RWPE1 (cell line): ENCODE measurements at places on chromosomes 7 and 10.

DNA sequence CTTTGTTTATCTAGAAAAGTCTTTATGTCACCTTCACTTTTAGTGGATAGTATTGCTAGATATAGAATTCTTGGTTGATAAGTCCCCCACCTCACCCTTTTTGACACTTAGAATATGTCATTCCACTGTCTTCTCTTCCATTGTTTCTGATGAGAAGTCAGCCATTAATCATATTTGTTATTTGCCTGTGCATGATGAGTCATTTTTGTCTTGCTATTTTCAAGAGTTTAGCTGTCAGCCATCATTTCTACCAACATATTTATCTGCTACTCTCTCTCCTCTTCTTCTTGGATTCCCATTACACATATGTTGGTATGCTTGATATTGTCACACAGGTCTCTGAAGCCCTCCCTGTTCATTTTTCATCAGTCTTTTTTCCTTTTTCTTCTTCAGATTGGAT is 160.8 kb upstream of the TCF7L2 start:
- DNase-seq = no peak

- no peak for DNase-seq
Measured at GRCh38 chr7:23685731-23686130, 5.7 kb downstream of the FAM221A start.

GRCh38 chr7:99833289-99833877 is 5.6 kb downstream of the CYP3A43 start:
- DNase-seq = no peak

DNA sequence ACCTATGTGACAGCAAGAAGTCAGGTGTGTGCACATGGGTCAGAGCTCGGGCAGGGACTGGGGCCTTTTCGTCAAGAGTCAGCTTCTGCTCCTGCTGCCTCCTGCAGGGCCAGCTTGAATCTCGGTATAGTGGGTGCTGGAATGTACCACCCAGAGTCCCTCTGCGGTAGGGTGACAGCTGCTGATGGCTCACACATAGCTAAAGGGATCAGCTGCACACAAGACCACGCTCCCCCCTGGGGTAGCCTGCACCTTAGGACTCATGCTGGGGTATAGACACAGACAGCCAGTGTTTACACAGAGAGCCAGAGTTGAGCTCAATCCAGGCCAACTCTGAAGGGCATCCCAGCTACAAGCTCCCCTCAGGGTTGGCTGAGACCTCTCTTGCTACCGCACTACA is 14.0 kb upstream of the COL13A1 start:
- DNase-seq = no peak

GRCh38 chr7:158248816-158249215 is 338.8 kb downstream of the PTPRN2 start:
- DNase-seq = no peak

- no peak for DNase-seq
Measured at GRCh38 chr10:11557513-11557912, 53.9 kb downstream of the USP6NL start.

DNA sequence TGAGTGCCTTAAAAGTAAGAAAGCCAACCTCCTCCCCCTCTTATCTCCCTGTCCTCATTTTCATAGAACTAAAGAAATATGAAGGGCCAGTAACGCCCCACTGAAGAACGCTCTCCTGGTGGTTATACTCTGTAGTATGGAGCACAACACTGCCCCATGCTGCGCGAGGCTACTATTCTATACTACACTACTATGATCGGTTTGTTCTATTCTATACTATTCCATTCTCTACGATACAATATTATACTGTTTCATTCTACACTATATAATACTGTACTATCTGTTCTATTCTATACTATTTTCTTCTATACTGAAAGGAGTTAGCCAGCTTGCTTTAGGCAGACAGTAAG is 34.8 kb downstream of the DIP2C start:
- no peak for DNase-seq

DNA sequence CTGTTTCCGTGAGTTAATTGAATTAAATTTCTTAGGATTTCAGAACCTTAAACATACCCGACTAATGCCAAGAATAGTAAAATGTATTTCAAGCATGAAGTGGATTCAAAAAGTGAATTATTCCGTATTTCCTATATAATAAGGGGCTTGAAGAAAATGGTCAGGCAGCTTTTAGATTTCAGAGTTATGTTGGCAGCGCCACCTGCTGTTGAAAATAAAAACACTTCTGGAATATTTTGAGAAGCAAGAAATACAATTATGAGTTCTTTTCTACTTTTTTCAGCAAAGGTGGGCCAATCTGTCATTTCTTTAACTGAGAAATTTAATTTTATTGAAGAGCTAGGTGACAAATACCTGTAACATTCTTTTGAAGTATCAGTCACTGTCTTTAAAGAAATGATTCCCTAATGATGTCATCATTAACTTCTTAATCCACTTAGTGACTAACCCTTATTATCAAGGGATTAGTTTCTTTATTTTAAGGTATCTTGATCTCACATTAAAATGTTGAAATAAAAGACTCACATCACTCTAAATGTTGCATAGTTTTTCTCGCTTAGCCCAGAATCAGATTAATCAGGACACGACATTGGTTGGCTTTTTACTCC is 36.6 kb upstream of the AGR3 start:
- DNase-seq = no peak

DNA sequence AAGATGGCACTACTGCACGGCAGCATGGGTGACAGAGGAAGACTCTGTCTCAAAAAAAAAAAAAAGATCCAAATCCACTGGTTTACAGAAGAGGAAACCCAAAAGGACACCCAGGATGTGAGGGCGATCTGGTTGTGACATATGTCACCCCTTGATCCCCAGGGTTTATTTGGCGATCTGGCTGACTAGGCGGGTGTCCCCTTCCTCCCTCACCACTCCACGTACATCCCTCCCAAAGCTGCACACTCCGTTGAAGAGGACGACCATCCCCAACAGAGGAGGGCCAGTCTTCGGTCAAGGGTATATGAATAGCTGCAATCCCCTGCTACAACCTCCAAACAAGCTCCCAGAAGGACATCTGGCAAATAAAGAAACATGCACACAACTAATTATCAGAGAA is 111.6 kb downstream of the HTR5A start:
- no peak for DNase-seq

DNA sequence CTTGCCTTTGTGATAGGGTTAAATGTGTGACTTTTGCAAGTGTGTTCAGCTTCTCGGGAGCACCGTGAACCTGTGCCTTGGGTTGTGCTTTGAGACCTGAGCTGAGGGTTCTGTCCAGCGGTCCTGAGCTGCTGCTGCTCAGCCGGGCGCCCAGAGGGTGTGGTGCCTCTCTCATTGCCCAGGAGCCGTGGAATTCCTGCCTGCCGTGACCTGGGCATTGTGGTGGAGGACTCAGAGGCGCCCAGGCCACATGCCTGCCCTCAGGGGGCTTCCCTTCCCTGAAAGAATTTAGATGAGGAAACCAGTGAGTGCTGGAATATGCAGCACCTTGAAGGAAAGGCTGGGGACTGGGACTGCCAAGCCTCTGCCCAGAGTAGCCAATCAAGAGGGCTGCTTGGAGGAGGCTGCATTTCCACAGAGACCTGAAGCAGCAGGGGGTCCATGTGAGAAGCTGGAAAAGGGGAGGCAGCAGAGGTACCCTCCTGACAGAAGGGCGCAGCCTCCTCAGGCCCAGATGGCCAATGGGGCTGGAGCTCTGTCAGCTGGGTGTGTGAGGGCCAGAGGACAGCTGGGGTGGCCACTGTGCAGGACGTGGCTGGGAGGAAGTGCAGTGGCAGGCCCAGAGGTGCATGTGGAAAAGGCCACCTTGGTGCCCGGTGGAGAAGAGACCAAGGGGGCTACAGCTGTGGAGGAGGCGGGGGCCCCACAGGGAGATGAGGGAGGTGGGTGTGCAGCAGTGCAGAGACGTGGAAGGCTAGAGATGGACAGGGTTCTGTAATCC is 107.3 kb downstream of the NKX6-2 start:
- DNase-seq = no peak
